Stimulated activated CD4-positive, alpha-beta T cell treated with anti-CD3 and anti-CD28 coated beads, Interleukin-15, amount 100 ng/mL, for 24 hours (primary cell): ENCODE measurements at places on chromosomes 7 and 10.

- DNase-seq, result no peak
These were observed 26.1 kb downstream of the PLAC9 start for GRCh38 chr10:80158598-80159127.

GRCh38 chr10:47353351-47353750 is 5.2 kb downstream of the RBP3 start:
- DNase-seq, result no peak

GRCh38 chr7:37255327-37255944 is 193.2 kb downstream of the ELMO1 start:
- no peak for DNase-seq

DNA sequence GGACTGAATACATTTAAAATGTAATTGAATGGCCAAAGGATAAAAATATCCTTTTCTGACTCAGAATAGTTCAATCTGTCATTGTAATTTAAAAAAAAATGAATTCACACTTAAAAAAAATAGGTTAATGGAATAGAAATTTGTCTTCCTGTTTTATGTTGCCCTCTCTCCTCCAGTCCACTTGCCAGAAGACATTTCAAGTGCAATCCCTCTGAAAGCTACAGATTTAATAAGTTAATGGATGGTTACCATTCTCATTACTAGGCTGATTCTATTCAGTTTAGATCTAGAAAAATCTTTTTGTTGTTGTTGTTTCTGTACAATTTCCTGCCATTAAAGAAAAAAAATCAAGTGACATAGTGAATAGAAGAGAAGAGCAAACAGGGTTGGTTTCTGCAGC is 142.9 kb downstream of the SKAP2 start:
- DNase-seq, result no peak

DNA sequence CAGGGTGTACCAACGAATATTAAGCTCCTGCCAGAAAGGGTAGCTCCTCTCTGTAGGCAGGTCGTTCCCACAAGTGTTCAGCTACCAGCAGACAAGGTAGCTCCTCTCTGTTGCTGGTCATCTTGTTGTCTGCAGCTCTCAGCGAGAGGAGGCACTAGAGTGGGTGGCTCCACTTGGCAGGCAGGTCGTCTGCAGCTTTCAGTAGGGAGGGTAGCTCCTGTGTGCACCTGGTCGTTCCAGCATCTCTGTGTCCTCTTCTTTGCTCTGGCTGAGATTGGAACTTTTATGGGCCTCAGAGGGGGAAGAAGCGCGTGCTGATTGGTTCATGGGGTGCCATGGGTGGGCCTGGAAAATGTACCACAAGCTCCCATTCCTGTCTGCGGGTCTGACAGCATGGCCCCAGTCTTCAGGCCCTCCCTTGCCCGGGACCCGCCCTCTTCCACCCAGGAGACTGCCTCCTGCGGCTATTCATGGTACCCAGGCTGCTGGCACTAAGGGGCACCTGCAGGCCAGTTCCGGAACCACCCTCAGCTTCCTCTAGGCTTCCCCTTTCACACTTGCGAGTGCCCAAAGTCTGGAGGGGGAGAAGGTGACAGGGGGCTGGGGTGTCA is 63.9 kb upstream of the CACNA2D1 start:
- no peak for DNase-seq

DNA sequence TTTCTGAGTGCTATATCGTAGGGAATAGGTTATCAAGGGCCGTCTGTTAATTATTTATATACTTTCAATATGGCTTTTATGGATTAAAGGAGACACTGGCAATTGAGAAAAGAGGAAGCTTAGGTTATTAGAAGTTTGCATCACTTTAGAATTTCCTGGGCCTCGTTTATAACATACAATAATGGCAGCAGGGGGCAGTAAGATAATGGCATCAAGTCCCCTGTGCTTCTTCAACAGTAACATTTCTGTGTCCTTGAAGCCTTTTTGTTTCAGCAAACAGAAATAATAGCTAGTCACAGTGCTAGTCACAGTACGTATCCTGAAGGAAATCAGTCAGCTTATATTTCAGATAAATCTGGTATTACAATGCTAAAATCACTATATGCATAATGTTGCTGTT is 41.9 kb downstream of the SPAM1 start:
- DNase-seq, result no peak

GRCh38 chr7:46492466-46492865 is 571.4 kb upstream of the IGFBP3 start:
- no peak for DNase-seq

DNA sequence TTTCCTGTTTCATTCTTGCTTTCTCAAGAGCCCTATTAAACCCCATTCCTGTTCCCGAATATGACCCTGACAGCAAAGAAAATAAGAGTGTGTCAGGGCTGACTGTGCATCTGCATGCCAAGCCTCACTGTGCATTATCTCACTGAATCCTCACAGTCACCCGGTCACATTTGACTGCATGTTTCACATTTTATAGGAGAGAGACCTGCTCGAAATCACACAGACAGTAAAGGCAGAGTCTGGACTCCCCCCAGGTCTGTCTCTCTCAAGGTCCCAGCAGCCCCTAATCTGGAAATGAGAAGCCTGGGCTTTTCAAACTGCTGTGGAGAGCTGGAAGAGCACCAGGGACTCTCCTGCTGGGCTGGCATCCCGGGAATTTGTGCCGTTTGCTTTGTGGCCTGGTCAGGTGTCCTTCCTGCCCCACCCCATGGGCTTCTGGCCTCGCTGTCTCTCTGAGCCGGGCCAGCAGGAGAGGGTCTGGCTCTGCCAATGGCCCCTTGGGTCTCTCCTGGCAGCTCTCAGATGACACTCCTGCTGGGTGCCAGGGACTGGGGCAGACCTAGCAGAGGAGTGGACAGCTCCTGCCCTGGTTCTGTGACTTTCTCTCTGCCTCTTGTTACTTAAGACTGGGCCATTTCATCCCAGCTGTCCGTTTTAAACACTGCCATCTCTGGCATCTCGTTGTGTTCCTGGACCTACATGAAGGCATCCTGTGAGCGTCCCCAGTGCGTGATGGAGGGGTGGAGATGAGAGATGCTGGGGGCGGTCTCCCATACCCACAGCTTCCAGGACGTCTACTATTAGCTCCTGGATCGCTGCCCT is 173.6 kb downstream of the ARHGAP12 start:
- DNase-seq, result no peak

- no peak for DNase-seq
These were observed 677 bp downstream of the SKAP2 start for GRCh38 chr7:26863518-26864308.

- no peak for DNase-seq
These were observed 374.6 kb upstream of the GHITM start for GRCh38 chr10:83764666-83765065.

GRCh38 chr10:72122221-72122620 is 33.9 kb upstream of the SPOCK2 start:
- DNase-seq, result peak; percentile 39

DNA sequence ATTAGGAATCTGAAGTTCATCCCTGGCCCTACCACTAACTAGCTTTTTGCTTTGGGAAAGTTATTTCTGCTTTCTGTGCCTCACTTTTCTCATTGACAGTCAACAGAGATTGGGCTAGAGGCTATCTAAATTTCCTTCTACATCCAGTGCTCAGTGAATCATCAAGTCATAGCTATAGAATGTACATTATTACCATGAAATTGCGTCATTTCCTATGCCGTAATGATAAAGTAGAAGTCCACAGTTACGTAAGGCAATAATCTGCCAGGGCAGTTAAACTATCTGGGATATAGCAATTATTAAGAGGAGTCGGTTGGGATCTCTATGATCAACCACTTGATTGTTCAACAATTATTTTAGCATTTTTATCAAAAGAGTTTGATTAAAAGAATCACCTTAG is 64.4 kb downstream of the ITGB8 start:
- no peak for DNase-seq

DNA sequence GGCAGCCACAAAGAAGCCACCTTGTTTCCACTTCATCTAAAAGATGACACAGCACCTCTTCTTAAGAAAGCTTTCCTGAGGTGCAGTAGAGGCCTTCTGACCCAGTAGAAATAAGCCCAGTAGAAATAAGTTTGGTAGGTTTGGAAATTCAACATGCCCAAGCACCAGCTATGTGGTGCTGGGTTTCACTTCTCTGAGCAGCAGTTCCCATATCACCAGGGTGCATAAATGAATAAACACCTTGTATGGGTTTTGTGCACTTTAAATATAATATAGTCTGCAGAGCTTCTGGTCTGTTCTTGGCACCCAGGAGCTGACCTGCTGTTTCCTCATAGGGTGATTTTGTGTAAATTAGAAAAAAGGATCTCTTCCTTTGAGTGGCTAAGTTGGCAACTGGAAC is 492.4 kb upstream of the SORCS1 start:
- no peak for DNase-seq

DNA sequence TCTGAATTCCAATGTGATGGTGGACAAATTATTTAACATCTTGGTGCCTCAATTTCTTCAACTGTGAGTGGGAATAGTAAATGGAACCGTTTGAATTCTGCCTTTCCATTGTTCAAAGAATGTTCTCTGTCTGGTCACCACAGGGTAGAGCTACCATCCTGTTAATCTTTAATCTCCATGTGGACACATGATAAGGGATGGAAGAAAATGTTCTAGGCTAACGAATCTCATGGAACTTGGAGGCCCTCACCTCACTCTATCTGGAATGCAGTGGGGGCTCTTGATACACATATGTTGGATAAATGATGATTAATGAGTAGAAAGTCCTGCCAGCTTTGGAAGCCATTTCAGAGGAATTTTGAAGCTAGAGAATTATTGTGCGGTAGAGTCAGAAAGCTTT is 118.5 kb upstream of the HABP2 start:
- no peak for DNase-seq

- DNase-seq, result no peak
These were observed 21.0 kb upstream of the DDX21 start for GRCh38 chr10:68934994-68935393.

DNA sequence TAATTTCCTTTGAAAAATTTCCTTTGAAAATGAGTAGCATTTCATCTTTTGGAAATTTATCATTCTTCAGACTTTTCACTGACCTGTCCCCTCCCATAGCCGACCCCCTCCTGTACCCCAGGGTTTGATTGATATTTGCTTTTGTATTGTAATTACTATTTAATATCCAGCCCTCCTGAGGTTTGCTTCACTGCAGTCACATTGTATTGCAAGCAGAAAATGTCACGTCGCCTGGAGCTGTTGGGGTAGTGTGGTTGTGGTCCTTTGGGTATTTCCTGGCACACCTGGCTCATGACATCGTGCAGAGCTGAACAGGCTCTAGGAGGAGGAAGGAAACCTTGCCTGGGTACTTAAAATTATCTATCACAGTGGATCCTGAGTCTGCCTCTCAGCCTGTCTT is 116.1 kb downstream of the INSYN2A start:
- no peak for DNase-seq

DNA sequence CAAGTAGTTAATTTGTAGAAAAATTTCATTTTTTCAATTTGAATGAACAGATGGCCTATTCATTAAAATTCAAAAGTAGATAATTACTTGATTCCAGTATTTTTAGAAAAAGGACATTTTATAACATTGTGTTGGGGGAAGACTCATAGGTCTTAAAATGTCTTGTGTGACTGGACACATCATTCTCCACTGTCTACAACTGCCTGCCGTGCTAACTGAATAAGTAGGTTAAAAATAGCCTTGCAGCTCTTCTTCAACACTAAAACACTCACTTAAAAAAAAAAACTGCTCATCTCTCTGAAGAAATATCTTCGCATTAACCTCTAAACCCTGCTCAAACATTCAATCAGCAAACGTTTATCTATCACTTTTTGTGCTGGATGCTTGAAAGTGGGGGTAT is 253.8 kb downstream of the CSTF2T start:
- no peak for DNase-seq

GRCh38 chr7:74042746-74043522 is 15.0 kb downstream of the ELN start:
- DNase-seq, result no peak

- DNase-seq, result no peak
These were observed 15.1 kb upstream of the CROT start for GRCh38 chr7:87330316-87330715.

DNA sequence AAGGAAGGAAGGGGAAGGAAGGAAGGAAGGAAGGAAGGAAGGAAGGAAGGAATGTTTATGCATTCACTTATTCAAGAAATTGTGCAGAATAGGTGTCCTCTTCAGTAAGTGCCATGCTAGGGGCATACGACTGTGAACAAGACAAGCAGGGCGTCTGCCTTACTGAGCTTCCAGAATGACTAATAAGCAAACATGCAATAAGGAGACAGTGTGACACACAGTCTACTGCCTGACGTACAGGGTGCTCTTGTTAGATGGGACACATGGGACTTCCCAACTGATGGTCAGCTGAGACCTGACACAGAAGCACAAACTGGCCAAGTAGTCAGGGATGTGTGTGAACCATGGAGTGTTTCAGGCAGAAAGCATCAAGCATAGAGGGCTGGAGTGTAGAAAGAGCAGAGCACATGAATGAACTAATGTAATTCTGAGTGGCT is 18.2 kb downstream of the DNAJC12 start:
- DNase-seq, result no peak

DNA sequence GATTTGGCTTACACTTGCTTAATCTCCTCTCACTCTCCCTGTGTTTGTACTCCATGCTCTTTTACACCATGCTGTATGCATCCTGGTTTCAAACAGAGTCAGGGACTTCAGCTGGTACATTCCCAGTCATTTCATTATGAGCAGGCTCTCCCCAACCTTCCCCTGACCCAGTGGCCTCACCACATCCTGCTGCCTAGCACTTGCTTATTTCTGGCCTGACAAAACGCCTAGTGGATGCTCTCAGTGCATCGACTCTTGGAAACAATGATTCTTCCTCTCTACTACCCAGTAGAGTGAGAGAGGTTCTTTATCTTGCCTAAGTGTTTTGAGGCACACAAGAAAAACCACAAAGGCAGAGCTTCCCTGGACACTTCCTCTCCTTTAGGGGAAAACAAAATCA is 63.4 kb downstream of the CAV1 start:
- peak; percentile 54 for DNase-seq

GRCh38 chr7:11706666-11707605 is 125.1 kb downstream of the THSD7A start:
- no peak for DNase-seq

DNA sequence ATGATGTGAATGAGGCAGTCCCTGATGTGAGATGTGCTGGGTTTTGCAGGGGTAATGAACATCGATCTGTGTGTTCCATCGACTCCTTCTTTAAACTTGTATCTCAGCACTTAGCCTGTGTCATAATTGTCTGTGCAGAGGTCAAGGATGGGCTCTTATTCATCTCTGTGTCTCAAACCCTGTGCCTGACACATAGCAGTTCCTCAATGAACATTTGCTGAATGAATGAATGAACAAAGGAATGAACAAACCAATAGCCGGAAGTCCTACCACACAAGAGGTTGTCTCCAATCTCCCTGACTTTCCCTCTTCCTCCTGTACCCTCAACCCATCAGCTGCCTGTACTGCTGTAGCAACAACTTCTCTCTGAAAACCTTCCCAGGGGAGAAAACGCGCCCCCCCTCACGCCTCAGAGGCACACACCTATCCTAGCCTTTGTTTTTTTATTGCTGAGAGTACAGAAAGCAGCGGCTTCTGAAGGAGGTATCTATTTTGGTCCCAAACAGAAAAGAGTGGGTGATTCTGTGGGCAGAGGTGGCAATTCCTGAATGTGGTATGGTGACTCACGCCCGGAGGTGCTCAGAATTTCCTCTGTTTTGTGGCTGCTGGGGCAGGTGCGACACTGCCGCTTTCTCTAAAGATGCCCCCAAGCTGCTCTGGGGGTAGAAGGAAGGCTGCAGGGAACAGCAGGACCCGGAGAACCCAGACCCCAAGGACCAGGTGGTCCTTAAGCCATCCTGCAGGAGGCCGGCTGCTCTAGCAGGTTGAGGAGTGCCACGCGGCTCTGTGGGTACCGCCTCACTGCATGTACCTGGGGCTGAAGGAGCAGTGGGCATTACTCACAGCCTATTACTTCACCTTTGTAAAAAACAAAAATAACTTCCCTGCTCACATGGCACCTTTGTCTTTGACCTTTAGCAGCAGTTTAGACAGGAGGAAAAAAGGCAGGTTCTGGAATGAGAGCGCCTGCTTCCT is 9.6 kb downstream of the IL2RA start:
- peak; percentile 88 for DNase-seq
